Right cardiac atrium (tissue), 5 donors: ENCODE measurements at places on chromosomes 16 and 17. TPM values are rescaled to one million over a fixed set of nuclear protein-coding genes. Genes with fewer than 3 reads are reported as not detected.

Gene KARS1
- 122 TPM for total RNA-seq

Gene NPIPA7
- 3.3 TPM for total RNA-seq

Gene NXPH3
- 6.5 TPM for total RNA-seq

Gene CDH3
- total RNA-seq: 0.29 TPM

Gene ATP2C2
- not detected for total RNA-seq

DNA sequence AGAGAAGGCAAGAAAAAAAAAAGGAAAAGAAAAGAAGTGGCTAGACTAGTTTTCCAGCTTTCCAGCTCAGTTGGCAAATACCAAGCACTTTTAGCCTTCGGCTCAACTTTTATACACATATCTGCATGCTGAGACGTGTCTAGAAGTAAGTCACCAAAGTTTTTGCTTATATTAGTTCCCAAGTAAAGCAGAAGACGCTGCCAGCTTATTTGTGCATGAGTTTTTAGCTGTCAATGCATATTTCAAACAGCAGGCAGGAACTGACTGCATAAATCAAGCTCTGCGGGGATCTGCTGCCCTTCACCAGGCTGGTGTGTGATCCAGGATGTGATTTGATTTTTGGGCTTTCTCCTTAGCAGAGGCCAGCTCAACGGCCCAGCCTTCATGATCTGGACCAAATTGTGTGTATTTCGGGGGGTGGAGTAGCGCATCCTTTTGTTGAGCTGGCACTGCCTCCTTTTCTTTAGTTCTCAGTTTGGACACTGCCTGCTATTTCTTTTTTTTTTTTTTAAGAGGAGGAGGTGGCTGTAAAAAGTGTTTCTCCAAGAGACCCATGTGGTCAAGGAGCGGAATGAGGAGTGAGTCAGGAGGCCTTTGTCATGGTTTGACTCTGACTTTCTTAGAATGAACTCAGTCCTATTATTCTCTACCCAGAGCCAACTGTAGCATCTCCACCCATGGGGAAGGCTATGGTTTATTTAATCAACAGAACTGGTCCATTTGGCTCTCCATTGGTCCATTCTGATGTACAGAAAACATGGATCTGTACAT lies 162.6 kb upstream of the XYLT1 start:
- no peak for DNase-seq

- DNase-seq: peak; percentile 72
Measured at GRCh38 chr17:79192503-79193351, 118.1 kb downstream of the ENGASE start.

DNA sequence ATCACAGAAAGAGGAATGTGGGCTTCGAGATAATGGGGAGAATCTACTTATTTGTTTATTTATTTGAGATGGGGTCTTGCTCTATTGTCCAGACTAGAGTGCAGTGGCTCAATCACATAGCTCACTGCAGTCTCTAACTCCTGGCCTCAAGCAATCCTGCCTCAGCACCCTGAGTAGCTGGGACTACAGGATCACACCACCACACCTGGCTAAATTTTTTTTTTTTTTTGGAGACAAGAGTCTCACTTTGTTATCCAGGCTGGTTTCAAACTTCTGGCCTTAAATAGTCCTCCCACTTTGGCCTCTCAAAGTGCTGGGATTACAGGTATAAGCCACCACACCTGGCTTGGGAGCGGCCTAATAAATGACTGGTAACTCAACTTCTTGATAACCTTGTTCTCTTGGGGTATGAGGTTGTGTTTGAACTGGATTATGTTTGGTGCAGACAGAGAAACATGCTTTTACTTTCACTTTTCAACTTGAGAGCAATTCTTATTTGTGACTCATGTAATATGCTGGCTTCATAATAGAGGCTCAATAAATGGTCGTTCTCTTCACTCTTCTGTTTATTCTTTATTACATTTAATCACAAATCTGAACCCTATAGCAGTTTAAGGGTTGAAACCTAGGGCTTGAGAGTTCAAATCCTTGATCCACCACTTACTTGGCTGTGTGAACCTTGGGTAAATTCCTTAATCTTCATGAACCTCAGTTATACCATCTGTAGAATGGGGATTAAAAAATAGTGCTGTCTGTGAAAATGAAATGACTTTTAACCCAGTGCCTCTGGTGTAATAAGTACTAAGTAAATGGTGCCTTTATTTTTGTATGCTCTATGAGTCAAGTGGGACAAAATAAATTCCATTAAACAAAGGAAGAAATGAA lies 129.1 kb upstream of the HS3ST2 start:
- no peak for DNase-seq

- no peak for DNase-seq
Measured at GRCh38 chr17:19986941-19987861, 9.6 kb upstream of the AKAP10 start.

GRCh38 chr17:5198472-5198871 lies 6.8 kb upstream of the ZNF594 start:
- DNase-seq: no peak
